GDM1 (cell line): ENCODE measurements at places on chromosomes 11 and 22.
A peak's percentile ranks its signal among the peaks of the same experiment; 100 is the strongest.

- no peak for DNase-seq
Observed at GRCh38 chr11:2459796-2460531, 15.2 kb downstream of the KCNQ1 start.

GRCh38 chr11:74179234-74180052 lies 8.4 kb downstream of the PPME1 start:
- no peak for DNase-seq

DNA sequence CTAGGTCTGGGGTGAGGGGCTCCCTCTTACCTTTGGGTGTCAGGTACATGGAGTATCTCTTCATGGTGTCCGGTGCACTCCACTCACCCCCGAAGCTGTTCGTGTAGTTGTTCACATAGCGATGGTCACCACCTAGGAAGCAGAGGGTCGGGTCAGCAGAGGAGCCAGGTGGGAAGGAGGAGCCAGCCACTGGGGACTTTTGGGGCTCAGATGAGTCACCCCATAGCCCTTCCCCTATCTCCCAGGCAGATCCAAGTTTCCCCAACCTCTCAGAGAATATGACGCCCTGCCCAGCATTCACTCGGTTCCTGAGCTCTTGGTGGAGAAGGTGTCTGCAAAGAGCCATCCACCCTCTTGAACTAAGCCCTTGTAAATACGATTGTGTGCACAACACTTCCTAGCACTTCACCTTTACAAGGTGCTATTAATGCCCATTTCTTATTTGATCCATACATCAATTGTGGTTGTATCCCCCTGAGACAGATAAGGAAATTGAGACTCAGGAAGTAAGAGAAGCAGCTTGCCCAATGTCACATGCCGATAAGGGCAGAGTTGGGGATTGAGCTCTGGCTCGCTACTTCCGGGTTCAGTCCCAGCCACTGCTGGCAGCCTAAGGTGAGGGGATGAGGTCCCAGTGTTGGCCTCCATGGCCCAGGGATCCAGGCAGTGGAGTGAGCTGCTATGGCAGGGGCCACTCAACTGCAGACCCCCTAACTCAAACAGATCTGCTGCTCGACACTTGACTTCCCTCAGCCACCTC lies 14.8 kb downstream of the TRIM29 start:
- no peak for DNase-seq

DNA sequence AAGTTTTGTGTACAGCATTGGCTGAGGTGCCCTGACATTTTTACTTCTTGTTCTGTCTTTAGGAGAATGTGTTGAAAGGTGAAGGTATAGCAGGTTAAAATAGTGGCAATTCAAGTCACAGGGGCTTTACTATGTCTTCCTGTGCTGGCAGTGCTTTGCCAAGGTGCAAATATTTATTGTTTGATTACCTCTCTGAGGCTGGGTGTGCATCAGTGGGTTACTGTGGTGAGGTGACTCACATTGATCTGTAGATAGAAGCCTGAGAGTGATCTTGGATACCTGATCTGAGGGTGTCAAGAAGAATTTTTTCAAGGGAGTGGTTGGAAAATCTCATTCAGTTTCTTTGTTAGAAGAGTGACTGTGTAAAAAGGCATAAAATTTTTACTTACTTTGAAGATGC lies 90.0 kb downstream of the ARHGAP42 start:
- DNase-seq: no peak

- no peak for DNase-seq
Observed at GRCh38 chr11:56783448-56784041, 35.0 kb upstream of the OR9G4 start.

GRCh38 chr11:9739123-9739900 lies 75.4 kb downstream of the SWAP70 start:
- peak; percentile 47 for DNase-seq

DNA sequence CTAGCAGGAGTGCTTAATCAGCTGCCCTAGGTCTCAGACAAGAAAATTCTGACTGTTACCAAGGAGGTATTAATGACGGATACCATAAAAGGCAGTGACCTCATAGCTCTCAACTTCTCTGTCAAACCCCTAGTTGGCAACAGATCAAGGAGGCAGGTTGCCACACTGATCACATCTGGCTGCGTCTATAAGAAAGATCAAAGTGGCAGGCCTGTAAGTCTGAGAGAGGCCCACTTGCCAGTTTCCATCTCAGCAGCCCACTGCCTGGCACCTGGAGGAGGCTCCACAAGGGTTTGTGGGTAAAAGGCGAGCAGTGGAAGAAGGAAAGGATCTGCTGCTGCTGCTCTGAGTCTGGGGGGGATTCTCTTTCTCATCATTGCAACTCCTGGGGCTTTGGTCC lies 239.6 kb upstream of the MPPED2 start:
- DNase-seq: no peak

- DNase-seq: no peak
Observed at GRCh38 chr11:17770917-17771316, 36.3 kb downstream of the KCNC1 start.

- no peak for DNase-seq
Observed at GRCh38 chr22:20940186-20940651, 23.0 kb downstream of the CRKL start.

- no peak for DNase-seq
Observed at GRCh38 chr11:84249344-84250135, 963.4 kb upstream of the CCDC90B start.

DNA sequence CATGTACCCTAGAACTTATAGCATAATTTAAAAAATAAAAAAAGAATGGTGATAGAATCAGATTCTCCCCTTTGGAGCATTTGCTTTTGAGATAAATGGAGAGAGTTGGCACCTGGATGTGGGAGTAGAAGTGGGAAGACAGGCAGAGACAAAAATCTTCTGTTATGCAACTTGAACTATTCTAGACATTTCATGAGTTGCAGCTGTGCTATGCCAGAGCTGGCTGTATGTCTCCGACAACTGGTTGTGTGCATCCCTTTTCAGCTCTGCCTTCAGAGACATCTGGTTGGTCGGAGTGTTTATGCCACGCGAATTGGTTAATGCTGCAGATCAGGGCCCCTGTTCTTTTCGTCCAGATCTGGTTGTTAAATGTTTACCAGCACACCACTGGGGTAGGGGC lies 161.3 kb downstream of the JRKL start:
- no peak for DNase-seq

- no peak for DNase-seq
Observed at GRCh38 chr11:107017433-107018218, 650 bp downstream of the GUCY1A2 start.

DNA sequence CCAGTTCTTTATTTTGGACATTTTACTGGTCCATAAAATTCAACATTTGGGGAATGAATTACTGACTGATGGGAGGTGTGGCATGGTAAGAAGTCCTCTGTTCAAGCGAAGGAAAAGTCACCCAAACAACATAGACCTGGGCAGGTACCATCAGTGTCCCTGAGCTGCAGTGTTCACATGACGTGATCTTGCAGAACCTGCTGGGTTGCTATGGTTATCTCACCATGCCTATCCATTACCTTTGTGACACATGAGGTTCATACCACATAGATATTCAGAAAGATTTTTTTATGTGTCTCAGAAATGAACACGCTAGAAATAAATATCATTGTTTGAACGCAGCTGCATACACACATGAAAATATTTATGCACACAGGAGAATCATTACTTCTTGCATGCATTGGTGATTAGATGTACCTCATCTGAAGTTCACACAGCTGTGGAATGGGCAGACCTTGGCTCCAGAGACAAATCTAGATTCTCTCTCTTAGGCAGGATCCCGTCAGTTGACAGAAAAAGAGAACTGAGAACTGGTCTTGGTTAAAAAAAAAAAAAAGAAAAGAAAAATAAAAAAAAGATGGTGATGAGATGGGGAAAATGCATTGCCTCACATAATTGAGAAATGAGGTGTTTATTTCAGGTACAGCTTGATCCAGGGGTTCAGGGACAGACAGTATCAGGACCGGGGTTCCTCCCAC lies 21.4 kb upstream of the RCN1 start:
- no peak for DNase-seq

DNA sequence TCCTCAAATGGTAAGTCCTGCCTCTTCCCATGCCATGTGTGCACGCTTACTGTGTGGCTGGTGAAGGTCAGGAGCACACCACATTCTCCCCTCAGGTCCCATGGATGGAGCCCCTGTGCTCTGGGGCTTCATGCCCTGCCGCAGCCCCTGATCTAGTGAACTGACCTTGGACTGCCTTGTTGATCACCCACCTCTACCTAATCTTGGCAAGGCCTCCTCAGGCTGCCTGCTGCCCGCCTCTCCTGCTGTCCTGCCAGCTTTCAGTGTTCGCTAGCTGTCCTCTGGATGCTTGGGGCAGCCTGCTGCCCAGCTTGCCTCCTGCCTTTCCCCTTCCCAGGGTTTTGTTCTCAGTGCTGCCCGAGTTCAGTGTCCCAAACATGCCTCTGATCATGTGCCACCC lies 38.1 kb downstream of the CABIN1 start:
- DNase-seq: no peak

GRCh38 chr11:65779919-65780769 lies 632 bp downstream of the AP5B1 start:
- DNase-seq: peak; percentile 77

- DNase-seq: no peak
Observed at GRCh38 chr11:126081915-126082250, 19.2 kb upstream of the CDON start.

- no peak for DNase-seq
Observed at GRCh38 chr11:65859812-65860277, 388 bp upstream of the MUS81 start.

GRCh38 chr11:61855939-61856680 lies 28.0 kb downstream of the FADS2 start:
- no peak for DNase-seq

DNA sequence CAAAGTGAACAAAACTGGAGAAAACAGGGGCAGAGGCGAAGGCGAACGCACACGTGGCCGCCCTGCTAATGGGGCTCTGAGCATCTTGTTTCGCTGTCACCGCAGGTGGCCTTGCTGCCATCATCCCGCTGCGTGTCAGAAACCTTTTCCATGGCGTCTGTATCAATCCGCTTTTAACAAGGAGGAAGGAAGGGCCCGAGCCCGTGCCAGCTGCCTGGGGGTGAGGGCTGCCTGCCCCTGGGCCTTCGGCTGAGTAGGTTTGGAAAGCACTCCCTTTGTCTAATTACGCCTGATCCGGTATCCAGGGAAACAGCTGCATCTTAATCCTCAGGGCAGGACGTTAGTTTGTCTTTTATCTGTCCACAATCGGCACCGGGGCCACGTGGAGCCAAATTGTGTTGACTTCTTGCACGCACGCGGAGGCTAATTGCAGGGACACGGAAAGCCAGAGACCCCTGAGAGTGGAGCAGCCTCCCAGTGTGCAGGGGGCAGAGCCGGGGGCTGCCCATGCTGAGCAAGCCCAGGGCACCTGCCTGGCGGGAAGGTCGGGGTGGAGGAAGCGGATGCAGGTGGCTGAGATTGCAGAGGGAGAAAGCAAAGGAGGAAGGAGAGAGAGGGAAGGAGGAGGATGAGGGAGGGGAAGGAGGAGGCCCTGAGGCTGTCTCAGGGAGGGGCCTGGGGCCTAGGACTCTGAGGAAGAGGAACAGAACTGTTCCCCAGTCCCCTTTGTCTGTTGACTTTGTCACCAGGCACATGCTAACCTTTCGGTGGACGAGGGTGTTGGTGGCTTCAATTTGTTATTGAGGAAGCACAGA lies 19.2 kb upstream of the TH start:
- DNase-seq: peak; percentile 13

- no peak for DNase-seq
Observed at GRCh38 chr11:95534809-95535208, 254.8 kb downstream of the FAM76B start.

- DNase-seq: no peak
Observed at GRCh38 chr11:28269586-28269985, 161.4 kb downstream of the METTL15 start.

DNA sequence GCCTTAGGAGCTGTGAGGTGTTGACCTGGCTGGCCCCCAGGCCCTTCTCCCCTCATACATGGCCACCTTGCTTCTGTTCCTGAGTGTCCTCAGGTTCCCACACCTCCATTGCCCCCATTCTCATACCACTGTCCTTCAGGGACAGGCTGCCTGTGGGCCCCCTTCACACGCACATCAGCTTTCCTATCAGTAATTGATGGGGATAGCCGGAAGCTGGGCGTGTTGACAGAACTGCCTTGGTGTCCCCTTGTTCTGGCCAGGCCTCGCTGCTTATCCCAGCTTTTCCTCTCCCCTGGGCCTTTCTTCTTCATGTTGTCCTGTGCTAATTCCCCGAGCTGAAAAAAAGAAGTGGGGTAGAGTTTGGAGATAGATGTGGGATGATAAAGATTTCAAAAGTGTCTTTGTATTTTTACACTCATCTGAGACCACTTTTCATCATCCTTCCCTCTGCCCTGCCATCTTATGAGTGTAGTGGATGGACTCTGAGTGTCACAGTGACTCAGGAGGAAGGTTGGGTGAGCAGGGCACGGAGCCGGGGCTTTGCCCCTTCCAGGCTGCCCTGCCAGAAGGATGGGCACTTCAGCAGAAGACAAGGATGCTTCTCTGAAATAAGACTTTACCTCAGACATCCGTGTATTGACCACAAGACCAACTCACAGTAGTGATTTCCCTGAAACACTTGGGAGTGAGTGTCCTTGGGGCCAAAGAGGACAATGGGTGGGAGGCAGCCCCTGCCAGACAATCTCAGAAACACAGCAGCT lies 42.8 kb downstream of the MED15 start:
- no peak for DNase-seq

GRCh38 chr11:19713196-19714021 lies 772 bp downstream of the NAV2 start:
- DNase-seq: no peak

GRCh38 chr22:17501679-17502285 lies 61.5 kb upstream of the SLC25A18 start:
- DNase-seq: peak; percentile 22

DNA sequence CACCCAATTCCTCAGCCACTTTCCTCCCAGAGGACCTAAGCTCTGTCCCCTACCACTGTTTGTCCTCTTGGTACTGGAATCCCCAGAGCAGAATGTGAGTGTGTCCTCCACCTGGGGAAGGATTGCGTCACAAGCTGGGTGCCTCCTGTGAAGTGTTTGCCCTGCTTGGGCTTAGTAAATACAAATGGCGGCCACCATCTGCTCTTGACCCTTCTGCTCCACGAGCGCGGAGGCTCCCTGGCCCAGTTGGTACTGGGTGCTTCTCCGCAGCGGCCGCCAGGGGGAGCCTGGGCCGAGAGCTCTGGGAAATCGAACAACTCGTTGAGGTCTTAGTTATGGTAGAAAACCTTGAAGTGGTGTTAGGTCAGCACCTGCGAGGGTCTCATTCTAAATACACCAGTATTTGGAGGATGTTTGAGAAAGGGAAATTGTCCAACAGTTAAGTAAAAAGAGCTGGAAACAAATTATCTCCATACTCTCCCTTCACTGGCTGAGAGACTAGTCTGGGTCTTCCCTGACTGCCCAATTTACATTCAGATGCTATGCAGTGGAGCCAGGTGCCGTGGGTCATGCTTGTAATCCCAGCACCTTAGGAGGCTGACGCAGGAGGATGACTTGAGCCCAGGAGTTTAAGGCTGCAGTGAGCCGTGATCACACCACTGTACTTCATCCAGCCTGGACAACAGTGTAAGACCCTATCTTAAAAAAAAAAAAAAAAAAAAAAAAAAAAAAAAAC lies 74.6 kb upstream of the TEAD1 start:
- peak; percentile 5 for DNase-seq

DNA sequence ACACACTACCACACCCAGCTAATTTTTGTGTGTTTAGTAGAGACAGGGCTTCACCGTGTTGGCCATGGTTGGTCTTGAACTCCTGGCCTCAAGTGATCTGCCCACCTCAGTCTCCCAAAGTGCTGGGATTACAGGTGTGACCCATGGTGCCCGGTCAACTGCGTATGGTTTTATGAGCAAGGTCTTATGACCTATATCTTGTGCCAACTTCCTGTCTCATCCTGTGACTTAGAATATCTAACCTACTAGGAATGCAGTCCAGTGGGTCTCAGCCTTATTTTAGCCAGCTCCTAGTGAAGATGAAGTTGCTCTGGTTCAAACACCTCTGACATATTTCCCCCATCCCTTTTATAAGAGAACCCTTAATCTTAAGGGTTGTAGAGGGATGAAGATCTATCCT lies 66.1 kb upstream of the OR5AN1 start:
- no peak for DNase-seq
